Colonic mucosa (tissue), 4 donors: ENCODE measurements at places on chromosomes 5 and 9.

DNA sequence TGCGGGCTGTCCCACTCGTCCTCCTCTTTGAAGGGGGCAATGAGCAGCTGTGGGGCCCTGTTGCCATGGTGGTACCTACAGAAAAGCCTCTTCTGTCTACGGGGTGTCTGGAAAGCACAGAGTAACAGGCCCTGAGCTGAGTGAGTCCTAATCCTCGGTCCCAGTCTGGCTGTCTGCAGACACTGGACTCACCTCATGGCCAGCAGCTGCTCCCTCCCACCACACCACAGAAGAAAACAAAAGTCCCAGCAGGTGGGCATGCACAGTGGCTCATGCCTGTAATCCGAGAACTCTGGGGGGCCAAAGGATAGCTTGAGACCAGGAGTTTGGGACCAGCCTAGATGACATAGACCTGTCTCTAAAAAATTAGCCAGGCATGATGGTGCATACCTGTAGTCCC is 19.9 kb downstream of the P4HA2 start:
- no peak for DNase-seq

GRCh38 chr9:93052791-93053540 is 5.5 kb upstream of the SUSD3 start:
- no peak for DNase-seq

DNA sequence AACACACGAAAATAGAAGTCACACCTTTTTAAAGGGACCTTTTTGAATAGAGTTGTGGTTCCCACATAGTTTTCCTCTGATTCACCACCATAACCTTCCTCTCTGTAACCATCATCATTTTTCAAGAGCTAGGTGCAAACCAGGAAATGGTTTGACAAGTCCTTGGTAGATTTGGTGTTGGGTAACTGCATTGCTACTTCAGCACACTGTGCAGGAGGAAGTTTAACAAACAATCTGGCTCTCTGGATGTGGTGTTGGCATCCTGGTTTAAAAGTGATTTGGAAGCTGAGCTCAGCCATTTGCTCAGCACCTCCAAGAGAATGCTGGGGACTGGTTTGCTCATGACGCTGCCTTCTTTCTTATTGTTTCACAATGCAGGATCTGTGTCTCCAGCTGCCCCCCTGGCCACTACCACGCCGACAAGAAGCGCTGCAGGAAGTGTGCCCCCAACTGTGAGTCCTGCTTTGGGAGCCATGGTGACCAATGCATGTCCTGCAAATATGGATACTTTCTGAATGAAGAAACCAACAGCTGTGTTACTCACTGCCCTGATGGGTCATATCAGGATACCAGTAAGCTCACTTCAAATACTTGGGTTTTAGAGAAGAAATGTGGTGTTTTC is 213.1 kb downstream of the RFK start:
- DNase-seq, result no peak

GRCh38 chr5:9617739-9618504 is 12.2 kb downstream of the TAS2R1 start:
- DNase-seq, result no peak

- DNase-seq, result no peak
These were observed 147.6 kb downstream of the KIAA0825 start for GRCh38 chr5:94470802-94471201.

DNA sequence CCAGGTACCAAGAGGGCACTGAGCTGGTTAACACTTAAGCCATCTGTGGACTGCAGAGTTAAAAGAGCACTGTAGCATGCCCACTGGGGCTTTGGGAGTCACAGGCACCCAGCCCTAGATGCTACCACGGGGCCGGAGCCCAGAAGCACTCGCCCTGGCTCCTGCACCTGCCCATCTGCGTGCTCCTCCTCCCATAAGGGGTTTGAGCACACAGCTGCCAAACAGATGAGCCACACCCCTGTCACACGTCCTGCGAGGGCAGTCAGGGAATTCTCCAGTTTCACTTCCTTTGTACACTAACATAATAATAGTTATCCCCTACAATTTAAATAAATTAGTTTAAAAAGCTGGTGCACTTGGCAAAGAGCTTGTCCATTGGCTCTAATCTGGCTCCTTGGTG is 4.5 kb upstream of the PCA3 start:
- peak; percentile 39 for DNase-seq

GRCh38 chr5:82513738-82514137 is 235.6 kb upstream of the RPS23 start:
- DNase-seq, result no peak

DNA sequence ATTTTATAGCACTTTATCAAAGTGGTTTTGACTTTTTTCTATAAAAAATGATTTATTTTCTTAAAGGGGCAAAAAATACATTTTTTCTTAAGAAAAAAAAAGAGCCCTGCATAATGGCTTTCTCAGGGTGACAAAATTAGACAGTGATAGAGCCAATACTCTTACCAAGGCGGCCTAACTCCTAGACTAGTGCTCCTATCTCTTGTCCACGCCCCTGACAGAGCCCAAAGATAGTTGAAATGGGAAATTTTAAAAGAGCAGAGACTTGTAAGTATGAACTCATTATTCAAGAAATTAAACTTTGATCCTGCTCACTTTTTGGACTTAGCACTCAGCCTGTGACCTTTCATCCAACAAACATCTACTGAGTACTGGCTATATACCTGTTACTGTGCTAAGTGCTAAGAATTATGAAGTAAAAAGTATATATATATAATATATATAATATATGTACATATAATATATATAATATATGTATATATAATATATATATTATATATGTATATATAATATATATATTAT is 1.2 kb downstream of the INVS start:
- DNase-seq, result no peak

DNA sequence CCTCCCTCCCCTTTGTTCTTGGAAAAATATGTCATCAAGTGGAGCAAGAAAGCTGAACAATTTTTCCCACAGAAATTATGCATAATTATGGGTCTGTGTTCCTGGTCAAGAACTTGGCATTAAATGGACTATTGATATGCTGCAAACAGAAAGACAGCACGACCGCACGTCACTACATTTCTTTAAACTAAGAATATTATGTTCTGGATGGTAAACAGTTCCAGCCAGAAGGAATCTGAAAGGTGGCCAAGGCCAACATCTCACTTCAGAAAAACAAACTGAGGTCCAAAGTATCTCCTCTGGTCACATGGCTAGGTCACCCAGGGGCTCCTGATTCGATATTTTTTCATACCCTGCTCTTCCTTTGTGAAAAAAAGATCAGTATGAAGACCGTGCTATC is 173.3 kb upstream of the GAS1 start:
- DNase-seq, result no peak

DNA sequence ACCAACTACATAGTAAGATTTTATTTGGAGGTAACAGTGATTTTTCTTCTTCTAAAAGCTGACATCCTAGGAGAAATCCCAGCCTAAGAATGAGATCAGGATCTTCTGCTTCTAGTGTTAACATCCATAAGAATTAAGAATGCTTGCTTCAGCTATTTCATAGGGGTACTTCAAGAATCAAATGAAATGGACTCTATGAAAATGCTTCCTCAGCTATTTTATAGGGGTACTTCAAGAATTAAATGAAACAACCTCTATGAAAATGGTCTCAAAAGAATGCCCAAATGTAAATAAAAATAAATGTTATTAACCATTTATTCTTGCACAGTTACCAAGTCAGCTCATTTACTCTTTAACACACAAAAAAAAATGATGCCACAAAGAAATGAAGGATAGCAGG is 31.5 kb downstream of the ZNF608 start:
- no peak for DNase-seq

DNA sequence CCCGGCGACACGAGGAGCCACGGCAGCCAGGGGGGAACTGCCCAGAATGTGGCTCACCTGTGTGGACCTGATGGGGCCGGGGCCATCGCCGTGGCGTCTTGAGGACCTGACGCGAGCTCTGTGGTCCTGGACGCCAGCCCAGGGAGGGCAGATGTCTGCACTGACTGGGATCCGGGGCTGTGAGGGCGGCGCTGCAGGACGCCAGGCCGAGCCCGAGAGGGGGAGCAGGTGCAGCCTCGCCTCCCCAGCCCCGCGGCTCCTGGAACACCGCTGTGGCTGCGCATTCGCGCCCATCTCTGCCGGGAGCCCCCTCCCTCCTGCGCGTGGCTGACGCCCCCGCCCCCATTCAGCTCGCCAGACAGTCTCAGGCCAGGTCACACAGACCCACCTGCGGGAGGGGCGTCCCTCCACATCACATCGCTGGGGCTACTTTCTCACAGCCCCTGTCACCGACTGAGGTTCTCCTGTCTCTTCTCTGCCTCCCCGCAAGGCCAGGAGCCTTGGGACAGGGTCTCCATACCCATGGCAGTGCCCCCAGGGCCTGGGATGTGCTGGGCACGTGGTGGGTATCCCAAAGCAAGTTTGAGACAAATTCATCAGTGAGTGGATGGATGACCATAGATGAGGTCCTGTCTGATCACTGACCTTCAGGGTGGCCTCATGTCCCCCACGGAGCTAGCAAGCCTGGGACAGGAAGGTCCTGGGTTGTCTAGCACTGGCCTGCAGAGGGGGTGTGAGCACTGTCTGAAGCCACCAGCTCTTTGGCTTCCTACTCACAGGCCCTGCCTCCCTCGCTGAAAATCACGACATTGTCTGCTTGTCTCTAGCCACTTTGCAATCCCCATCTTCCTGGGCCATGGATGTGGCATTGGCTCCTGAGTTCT is 47.3 kb downstream of the RASGEF1C start:
- no peak for DNase-seq

DNA sequence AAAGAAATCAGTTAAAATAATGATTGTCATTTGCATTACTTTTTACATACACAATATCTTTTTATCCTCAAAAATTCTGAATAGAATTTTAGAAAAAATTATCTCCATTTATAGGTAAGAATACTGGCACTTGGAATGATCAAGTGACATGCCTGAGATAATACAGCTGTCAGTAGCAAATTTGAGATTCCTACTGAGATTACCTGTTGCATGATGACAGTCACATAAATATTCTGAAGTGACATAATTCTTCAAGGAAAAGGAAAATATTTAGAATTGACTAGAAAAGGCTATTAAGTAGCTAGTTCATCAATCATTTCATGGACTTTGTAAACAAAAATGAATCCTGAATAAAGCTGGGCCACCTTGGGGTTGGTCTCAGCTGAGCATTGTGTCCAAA is 15.2 kb upstream of the ENC1 start:
- no peak for DNase-seq

DNA sequence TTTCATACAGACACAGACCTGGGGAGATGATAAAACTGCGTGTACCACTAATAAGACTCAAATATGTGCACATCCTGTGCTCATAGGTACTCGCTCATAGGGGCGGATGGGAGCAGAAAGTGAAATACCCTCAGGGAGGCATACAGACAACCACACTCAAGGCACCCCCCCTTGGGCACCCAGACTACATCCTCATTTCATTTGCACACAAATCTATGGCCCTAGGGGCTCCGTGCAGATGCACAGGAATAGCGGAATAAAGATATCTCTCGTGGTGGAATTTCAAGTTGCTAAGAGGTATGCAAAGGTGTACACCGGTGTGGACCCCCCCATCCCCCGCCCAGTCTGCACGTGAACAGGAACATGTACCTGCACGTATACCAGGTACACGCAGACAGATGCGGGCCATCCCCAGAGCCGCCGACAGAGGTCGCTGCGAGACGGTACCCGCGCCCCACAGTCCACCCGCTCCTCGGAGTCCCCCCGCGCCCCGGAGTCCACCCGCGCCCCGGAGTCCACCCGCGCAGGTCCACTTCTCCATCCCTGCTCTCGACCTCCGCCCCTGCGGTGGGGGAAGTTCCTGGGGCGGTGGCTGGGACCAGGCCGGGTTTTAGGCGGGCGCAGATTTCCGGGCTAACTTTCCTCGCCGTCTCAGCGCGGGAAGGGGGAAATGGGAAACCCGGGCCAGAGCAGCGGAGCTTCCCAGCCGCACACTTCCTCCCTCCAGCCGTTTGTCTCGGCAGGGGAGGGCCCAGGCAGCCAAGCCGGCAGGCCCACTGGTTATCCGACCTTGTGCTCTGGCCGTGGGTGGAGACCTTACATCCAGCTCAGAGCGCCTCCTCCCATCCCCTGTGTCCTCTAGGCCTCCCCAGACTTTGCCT is 1.0 kb upstream of the IL12B start:
- peak; percentile 83 for DNase-seq

DNA sequence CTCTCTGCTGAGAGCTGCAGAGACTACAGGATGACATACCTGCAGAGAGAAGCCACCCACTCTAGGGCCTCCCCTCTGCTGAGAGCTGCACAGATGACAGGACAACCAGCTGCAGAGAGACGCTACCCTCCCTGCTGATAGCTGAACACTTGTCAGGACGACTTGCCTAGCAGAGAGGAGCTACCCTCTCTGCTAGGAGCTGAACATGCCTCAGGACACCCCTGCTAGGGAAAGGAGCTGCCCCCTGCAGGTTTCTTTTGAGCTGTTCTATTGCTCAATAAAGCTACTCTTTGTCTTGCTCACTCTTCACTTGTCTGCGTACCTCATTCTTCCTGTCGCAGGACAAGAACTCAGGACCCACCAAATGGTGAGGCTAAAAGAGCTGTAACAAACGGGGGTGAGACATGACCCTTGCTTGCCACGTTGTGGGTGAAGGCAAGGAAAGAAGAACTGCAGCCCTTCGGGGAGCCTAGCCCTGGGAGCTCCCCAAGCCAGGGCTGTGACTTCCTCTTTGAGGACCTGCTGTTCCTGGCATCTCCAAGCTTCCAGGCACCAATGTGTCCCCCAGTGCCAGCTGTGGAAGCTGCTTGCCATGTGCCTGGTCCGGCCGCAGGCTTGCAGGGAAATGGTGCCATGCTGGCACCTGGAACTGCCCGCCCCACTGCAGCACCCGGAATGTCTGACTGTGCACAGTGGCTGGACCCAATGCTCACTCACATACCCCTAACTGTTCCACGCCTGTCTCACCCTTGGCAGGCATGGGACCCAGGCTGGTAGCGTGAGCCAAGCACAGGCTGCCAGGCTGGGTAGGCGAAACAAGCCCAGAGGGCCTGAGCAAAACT is 5.1 kb upstream of the TESK1 start:
- DNase-seq, result no peak

DNA sequence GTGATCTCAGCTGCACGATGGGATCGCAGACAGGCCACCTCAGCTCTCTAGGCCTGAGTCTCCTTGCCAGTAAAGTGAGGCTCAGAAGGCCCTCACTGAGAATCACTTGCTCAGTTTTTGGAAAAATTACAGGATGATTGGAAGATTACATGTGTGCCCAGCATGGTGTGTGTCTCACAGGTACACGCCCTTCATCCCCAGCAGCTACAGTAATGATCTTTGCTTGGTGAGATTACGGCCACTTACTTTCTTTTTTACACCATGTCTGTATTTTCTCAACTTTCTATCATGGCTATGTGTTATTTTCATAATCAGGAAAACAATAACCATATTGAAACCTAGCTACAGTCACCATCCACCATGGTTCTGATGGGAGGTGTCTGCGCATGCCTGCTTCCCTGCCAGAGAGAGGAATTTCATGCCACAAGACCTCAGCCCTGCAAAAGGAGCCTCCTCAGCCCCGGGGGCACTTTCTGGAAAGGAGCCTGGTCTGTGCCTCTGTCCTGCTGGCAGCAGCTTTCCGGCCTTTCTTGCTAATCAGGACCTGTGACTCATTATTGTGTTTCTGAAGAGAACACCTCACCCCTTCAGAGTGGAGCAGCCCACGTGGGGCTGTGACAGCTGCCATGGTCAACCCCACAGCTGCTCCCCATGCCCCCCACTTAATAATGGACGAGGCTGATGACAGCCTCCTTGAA is 64.2 kb upstream of the OLFM1 start:
- DNase-seq, result no peak

GRCh38 chr5:58687595-58687994 is 104.7 kb downstream of the RAB3C start:
- no peak for DNase-seq

GRCh38 chr5:34519489-34520220 is 136.5 kb upstream of the RAI14 start:
- DNase-seq, result no peak

- DNase-seq, result no peak
These were observed 1062.6 kb downstream of the NR2F1-AS1 start for GRCh38 chr5:92518318-92518904.
